Kidney epithelial cell (primary cell): ENCODE measurements at places on chromosomes 5 and 9. TPM values are rescaled to one million over a fixed set of nuclear protein-coding genes. Genes with fewer than 3 reads are reported as not detected.

GRCh38 chr9:35048511-35048910 lies 23.9 kb downstream of the VCP start:
- no peak for DNase-seq

- no peak for DNase-seq
Measured at GRCh38 chr9:13100914-13101572, 178.4 kb downstream of the MPDZ start.

GRCh38 chr5:3596857-3597166 lies 1.2 kb downstream of the IRX1 start:
- no peak for DNase-seq

FRMD3 gene
- 5.0 and 5.2 TPM in 2 replicates for total RNA-seq

OBP2B gene
- total RNA-seq, result not detected in 2 replicates

ANKRD34B gene
- 1.5 and 2.2 TPM in 2 replicates for total RNA-seq

CER1 gene
- not detected in 2 replicates for total RNA-seq

SGCD gene
- total RNA-seq, result 0.29 and 0.34 TPM in 2 replicates

PRLR gene
- 1.8 and 3.8 TPM in 2 replicates for total RNA-seq
